Lung microvascular endothelial cell (primary cell): ENCODE measurements at places on chromosomes 5 and 9. TPM values are rescaled to one million over a fixed set of nuclear protein-coding genes. Genes with fewer than 3 reads are reported as not detected.
A peak's percentile ranks its signal among the peaks of the same experiment; 100 is the strongest.

- DNase-seq, result no peak
These were observed 169.4 kb upstream of the ZNF462 start for GRCh38 chr9:106693558-106693957.

GRCh38 chr9:135130207-135130976, 42.9 kb downstream of the OLFM1 start:
- DNase-seq, result no peak

DNA sequence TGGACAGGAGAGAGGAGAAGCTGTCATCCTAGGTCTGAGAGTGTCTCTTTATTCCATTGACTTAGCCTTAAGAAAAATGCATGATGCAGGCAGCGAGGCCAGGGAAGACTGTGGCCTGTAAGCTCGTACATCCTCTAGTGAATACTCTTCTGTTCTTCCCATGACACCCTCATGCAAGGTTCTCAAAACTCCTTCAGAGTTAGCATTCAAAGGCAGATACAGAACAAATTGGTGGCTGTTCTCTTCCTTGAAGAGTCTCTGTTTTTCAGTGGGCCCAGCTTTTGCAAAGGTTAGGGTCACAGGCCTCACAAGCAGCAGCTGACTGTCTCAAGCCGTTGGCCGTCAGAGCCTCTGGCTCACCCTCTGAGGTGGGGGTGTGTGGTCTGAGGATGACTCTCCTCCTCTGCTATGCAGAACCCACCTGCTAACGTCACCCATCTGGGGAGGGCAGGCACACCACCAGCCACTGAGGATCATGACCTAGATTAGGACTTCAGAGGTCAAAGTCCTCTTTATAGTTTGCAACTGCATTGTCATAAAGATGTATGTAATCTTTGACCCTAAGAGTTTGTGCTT, 15.1 kb downstream of the ADCY2 start:
- no peak for DNase-seq

DNA sequence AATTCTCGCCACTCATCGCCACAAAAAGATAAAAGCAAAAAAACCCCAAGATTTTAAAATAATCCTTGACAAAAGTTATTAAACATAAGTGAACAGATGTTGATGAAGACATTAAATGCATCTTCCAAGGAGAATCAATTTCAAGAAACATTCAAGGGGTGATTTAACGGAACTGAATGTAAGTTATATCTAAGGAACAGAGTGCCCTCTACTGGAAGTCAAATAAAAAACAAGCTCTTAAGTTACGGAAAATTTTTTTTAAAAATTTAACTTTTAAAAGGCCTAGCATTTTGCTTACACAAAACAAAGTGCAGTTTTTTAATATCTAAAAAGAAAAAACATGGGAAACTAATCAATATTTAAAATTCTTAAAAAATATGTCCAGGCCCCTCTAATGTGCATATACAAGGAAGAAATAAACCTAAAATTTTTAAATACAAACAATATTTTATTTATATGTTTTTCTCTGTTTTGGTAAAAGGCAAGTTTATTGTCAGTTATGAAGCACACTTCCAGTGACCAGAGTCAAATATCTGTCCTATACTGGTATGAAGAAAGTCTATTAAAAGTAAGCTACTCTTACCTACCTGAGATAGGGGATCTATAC, 28.0 kb downstream of the TEX10 start:
- DNase-seq, result peak; percentile 54

Gene PCDH12
- total RNA-seq, result 12.7 and 22.2 TPM in 2 replicates

- DNase-seq, result peak; percentile 10
These were observed 205.1 kb downstream of the NTRK2 start for GRCh38 chr9:84874596-84874995.

GRCh38 chr9:89886281-89886700, 281.5 kb downstream of the GADD45G start:
- no peak for DNase-seq
